Stimulated activated CD4-positive, alpha-beta T cell treated with anti-CD3 and anti-CD28 coated beads, Interleukin-1b, Interleukin-23, amount 100 ng/mL, for 4 hours (primary cell): ENCODE measurements at places on chromosomes 6 and 20.
A peak's percentile ranks its signal among the peaks of the same experiment; 100 is the strongest.

DNA sequence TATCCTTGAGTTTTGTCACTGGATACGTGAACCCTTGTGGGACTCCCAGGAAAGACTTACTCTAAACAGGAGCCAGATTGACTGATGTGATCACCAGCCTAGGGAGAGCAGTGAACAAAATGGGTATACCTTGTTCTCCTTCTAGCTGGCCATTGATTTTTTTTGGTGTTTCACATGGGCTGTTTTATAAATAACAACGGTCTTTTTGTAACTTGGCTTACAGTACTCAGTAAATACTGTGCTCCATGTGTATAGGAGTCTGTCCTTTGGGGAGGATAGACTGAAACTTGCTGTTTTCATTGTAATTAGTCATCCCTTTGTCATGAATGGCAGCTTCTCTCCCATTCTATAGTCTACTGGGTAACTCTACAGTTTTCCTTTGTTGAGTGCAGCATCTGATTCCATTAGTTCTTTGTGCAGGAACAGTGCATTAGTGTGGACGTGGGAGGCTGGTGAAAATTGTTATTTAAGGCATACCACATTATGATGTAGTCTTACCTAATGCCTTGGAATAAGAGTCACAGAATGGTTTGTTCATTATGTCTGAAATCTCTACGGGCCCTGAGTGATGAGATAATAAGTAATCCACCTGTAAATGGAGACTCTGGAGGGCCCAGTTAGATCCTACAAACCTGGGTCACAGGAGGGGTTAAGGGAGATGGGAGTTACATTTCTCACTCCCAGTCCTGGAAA, 89.5 kb downstream of the TIAM2 start:
- DNase-seq: no peak

DNA sequence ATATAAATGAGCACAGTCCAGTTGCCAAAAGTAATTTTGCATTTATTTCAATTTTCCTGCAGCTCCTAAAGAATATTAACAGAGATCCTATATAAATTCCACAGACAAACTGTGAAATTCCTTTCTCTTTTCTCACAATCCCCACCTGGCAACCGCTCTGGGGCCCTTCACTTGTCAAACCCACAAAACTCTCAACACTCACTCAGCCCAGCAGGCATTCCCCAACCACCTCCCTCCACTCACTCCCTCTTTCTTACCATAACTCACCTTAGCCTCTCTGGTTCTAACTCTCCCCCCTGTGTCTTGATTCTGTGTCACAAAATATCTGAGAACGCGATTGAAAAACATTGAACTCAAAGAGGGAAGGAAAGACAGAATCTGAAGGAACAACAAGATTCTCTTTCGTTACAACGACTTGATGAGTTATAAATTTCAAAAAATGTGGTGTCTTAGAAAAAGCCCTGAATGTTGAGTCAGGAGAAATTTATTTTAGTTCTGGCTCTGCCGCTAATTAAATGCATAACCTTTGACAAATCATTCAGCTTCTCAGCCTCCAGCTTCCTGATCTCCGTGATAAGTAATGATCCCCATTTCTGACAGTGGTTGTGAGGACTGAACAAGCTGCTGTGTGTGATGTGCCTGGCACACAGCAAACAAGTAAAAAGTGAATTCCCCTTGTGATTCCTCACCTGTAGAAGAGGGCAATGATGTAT, 87.9 kb downstream of the UNC5CL start:
- DNase-seq: no peak

- no peak for DNase-seq
Observed at GRCh38 chr6:100808638-100809275, 72.4 kb downstream of the ASCC3 start.

DNA sequence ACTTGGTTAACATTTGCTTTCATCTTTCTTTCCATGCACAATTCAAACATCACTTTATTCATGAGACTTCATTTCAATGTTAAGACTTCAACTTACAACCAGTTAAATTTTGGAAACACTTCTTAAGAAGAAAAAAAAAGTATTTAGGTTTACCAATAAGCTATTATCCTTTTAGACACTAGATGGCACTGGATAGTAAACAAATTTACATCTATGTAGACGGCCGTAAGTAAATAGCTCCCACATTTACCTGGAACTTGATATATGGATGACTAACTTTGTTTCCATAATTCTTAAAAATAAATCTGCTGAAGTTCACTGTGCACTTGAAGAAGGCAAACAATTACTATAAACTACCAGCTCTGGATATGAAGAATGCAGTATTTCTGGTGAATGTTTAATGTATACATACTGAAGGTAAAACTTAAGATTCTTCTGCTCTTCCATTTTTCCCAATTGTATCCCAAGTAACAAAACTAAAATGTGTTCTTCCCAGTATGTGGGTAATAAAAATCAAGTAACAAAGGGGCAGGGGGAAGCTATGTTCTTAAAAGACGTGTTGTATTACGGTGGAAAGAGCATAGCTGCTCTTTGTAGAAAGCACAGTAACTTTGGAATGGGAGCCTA, 130.6 kb upstream of the C6orf118 start:
- no peak for DNase-seq

- no peak for DNase-seq
Observed at GRCh38 chr20:51535075-51535386, 7.5 kb downstream of the NFATC2 start.

DNA sequence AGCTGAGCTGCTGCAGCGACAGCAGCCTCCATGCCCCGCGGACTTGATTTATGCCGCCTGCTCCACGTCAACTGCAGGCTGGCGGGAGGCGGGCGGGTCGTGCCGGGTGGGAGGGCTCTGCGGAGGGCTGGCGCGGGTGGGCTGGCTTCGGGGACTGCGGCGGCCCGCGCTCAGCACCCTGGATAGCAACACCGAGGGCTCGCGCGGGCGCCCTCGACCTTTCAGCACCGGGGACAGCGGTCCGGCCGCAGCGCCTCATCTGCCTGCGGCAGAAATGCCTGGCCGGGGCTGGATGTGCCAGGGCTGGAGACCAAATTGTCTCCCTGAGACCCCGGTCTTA, 792 bp downstream of the SNAP25 start:
- DNase-seq: peak; percentile 20
